Dorsolateral prefrontal cortex (tissue), 122 donors: ENCODE measurements at places on chromosomes 7 and 10.

DNA sequence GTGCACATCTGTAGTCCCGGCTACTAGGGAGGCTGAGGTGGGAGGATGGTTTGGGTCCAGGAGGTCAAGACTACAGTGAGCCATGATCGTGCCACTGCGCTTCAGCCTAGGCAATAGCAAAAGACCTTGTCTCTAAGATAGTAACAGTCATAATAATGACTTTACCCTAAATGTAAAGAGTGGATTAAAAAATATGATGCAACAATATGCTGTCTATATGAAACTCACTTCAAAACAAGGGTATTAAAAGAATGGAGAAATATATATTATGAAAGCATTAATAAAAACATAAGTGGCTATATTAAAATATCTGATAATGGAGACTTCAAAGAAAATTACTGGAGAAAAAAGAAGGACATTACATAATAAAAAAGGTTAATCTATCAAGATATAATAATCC lies 5.7 kb downstream of the GNA12 start:
- DNase-seq: no peak

- no peak for DNase-seq
Measured at GRCh38 chr10:76899490-76899889, 738.1 kb downstream of the KCNMA1 start.

DNA sequence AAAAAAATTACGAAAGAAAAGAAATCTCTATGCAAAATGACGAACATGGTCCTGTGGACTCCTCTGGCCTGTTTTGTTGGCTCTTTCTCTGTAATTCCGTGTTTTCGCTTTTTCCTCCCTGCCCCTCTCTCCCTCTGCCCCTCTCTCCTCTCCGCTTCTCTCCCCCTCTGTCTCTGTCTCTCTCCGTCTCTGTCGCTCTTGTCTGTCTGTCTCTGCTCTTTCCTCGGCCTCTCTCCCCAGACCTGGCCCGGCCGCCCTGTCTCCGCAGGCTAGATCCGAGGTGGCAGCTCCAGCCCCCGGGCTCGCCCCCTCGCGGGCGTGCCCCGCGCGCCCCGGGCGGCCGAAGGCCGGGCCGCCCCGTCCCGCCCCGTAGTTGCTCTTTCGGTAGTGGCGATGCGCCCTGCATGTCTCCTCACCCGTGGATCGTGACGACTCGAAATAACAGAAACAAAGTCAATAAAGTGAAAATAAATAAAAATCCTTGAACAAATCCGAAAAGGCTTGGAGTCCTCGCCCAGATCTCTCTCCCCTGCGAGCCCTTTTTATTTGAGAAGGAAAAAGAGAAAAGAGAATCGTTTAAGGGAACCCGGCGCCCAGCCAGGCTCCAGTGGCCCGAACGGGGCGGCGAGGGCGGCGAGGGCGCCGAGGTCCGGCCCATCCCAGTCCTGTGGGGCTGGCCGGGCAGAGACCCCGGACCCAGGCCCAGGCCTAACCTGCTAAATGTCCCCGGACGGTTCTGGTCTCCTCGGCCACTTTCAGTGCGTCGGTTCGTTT lies 83.5 kb upstream of the SLF2 start:
- no peak for DNase-seq

DNA sequence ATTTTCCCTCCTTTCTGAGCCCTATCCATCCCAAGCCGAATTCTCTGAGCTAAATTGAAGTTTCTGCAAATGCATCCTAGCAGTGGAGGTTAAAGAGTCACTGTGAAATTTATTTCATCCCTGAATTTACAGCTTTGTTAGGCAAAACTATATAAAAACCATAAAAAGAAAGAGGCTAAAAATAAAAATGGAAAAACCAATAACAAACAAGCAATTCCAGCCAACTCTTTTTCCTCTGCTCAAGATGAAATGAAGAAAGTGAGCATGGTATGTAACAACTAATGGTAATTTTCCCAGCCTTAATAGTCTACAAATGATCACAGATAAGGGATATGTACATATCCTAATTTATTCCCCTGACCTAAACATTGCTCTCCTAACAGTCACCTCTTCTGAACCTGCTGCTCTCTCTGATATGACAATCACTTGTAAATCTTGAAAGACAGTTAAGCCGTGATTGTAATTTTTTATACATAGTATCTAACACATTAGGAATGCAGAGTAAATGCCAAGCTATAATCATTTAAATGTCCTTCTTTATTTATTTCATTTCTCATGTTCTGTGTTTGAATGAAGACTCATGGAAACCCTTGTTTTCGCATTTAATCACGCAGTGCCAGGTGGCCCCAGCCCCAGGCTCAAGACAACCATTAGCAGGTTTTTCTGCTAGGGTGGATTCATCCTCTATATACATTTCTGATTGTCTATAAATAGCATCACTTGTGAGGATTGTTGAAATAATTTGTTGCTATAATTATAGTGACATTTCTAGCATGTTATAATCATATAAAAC lies 48.6 kb upstream of the NRP1 start:
- DNase-seq: no peak

DNA sequence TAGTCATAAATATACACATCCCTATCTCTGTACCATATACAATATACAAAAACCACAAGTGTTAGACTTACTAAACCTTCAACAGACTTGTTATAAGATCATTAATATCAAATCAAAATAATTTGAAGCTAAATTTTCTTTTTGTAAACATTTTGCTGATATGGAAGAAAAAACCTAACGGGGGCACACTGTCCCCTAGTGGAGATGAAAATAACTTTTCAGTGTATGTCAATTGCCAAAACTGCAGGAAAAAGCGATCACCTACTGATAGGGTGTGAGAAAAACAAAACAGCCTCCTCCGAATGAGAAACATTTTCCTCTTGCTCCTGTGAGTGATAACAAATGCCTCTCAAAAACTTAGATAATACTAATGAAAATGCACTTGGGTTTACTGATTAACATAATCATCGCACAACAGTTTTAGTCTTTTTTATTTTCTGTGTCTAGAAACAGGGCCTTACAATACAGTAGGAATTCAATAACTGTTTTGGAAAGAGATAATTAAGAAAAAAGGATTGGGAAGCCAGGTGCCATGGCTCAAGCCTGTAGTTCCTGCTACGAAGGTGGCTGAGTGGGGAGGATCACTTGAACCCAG lies 322.7 kb downstream of the CRPPA start:
- no peak for DNase-seq

- no peak for DNase-seq
Measured at GRCh38 chr7:36787933-36788378, 63.7 kb upstream of the AOAH start.

GRCh38 chr7:5827755-5828154 lies 46.3 kb upstream of the RNF216 start:
- DNase-seq: no peak

GRCh38 chr7:15680446-15680845 lies 6.0 kb downstream of the MEOX2 start:
- no peak for DNase-seq

- DNase-seq: no peak
Measured at GRCh38 chr10:26622891-26623290, 74.6 kb upstream of the PDSS1 start.

GRCh38 chr7:26334166-26334859 lies 42.7 kb downstream of the SNX10 start:
- no peak for DNase-seq

DNA sequence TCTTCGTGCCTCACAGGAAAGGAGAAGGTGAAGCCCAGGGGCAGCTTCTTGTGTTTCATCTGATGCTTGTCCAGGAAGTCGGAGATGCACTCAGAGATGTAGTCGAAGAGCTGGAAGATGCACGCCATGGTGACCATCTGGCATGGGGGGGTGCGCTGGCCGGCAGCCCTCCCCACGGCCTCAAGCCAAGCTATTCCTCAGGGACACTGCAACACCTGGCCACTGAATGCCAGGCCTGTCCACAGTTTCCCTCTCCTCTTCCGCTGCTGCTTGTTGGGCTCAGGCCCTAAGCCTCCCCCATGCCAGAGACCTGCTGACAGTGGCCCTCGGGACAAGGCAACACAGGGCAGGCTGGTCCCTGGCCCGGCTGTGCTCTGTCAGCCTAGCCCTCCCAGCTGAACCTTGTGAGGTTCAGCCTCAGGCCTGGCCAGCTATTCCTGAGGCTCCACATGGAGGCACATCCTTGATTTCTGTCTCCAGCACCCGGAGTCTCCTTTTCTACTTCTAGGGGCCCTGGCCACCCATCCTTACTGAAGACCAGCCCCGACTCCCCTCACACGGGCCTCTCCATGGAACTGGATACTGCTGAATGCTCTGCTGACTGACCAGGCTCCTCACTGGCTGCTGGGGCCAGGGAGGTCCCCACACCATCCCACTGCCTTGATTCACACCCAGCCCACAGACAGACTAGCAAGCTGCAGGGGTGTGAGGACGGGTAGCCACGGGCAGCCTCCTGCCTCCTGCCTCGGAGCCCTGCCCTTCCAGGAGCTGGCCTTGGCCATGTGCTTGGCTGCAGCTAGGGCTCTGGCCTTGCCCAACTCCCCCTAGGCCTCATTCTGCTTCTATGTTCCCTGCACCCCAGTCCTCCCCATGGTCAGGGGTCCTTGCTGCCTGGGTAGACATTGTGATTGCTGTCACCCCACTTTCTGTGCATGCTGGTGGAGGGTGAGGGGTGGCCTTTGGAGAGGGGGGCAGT lies 10.1 kb upstream of the MYL7 start:
- no peak for DNase-seq

DNA sequence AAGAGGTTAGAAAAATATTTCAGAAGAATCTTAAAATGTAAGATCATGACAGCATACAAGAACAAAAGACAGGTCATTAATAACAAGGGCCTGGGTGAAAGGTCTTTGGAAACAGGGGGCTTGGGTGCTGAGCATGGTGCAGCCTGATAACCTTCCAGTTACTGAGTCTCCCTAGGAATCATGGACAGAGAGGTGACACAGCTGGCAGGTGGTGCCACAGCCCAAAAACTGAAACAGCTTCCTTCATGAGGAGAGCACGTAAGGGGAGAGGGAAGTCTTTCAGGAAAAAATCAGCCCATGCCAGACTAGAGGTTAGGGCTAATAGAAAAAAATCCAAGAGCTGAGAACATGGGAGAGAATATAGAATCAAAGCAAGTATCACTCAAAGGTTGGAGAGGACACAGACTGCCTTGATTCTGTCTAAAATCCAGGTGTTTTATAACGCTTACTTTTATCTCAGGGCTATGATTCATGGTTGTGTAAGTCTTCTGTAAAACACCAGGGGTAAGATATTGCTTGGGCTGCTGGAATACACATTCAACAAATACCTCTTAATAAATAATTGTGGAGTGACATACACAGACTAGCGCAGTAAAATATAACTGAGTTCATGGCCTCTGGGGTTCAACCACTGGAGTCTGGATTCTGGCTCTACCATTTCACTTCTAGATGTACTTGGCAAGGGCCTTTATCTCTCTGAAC lies 88.1 kb downstream of the SEMA3C start:
- no peak for DNase-seq

GRCh38 chr7:329691-330281 lies 39.8 kb downstream of the FOXL3 start:
- DNase-seq: no peak
